ENCODE measurements at places on chromosomes 12 and 14.
A peak's percentile ranks its signal among the peaks of the same experiment; 100 is the strongest.

DNA sequence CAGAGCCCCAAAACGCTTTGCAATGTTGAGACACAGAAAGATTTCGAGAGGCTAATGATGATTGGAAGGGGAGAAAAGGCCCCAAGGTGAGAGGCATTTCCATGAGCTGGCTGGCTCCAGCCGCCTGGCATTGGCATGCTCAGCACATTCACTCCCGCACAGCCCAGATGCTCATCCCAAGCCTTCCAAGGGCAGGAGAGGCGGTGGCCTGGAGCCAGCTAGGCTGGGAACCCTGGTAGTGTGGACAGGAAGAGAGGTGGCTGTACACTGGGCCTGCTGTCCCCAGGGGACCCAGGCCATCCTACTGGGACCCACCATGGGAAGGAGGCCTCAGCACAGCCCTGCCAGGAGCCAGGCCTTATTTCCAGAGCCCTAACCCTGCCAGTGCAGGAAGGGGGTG is 72.2 kb downstream of the SPTB start:
- DNase-seq = no peak

- peak; percentile 72 for DNase-seq
These were observed 22.3 kb downstream of the ATG14 start for GRCh38 chr14:55389330-55389729.

DNA sequence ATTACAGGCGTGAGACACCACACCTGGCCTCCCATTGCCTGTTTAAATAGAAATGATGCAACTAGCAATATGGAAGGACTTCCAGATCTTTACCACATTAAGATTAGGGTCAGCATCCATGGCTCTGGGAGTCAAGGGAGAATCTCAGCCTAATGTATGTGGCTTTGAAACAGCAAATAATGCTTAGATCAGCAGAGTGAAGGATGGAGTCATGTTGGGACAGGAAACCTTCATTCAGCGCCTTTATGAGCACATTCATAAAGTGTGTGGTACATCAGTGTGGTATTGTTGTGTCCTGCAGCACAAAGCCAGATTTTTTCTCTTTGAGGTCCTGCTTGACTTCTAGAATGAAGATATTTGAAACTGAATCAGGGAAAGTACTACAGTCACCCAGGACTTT is 15.3 kb upstream of the SPSB2 start:
- no peak for DNase-seq

GRCh38 chr12:50926415-50926814 is 25.9 kb upstream of the HIGD1C start:
- DNase-seq = no peak

DNA sequence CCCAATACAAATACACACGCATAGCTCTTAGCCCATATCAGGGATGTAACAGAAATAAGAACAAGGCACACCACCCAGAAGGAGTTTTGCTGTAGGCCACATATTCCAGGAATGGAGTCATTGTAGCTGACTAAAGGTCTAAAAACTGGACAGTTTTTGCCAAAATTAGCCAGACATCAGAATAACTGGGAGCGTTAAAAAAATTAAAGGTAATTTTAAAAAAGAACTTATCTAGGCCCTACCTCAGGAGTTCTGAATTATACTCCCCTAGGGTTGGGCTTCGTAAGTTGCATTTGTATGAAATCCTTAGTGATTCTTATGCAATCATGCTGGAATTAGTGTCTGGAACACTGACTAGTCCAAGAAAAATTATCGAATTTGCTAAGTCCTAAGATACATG is 987.7 kb downstream of the GALC start:
- DNase-seq = no peak

DNA sequence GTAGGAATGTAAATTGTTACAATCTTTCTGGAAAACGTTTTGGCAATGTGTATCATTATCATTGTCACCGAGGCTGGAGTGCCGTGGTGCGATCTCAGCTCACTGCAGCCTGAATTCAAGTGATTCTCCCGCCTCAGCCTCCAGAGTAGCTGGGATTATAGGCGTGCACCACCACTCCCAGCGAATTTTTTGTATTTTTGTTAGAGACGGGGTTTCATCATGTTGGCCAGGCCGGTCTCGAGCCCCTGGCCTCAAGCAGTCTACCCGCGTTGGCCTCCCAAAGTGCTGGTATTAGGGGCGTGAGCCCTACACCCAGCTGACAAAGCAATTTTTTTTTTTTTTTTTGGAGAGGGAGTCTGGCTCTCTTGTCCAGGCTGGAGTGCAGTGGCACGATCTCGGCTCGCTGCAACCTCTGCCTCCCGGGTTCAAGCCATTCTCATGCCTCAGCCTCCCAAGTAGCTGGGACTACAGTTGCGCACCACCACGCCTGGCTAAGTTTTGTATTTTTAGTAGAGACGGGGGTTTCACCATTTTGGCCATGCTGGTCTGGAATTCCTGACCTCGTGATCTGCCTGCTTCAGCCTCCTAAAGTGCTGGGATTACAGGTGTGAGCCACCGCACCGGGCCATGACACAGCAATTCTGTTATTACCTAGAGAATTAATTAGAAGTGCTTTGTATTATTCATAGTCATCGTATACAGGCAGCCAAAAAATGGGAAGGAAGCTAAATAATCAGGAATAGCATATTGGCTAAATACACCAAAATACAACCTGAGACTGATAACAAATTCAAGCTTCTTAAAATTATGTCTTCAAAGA is 1.2 kb downstream of the ACTR6 start:
- DNase-seq = no peak

DNA sequence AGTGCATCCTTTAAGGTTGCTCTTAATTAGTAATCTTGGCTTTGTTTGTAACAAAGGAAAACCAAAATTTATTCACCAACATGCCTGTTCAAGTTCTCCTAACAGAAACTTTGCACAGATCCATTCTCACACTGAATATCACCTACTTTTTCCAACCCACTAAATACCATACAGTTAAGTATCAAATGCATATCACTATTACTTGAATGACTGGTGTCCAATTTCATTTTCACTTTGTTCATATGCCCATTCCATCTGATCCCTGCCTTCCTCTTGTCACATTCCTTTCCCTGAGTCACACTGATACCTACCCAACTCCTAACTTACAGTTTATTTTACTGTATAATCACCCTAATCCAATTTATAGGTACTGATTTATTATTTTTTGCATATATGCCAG is 286.4 kb downstream of the NELL2 start:
- no peak for DNase-seq

- no peak for DNase-seq
These were observed 1.5 kb downstream of the RFLNA start for GRCh38 chr12:124296295-124296915.

GRCh38 chr12:122082621-122083356 is 4.2 kb downstream of the MLXIP start:
- no peak for DNase-seq

DNA sequence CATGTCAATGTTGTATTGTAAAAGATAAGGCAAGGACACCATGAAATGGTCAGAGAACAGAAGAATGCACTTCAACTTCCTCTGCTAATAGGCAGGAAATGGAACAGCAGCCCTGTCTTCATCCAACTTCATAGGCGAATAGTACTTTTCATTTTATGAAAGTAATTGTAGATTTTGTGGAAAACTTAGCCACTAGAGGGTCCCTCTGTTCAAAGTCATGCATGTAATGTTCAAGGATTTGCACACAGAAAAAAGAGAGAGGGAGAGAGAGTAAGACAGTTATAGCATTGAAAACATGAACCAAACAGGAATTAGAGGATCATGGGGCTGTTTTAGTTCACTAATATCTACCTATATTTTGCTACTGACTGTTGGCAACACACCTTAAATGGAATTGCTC is 172.2 kb downstream of the FLRT2 start:
- DNase-seq = no peak

- no peak for DNase-seq
These were observed 454.9 kb downstream of the LRIG3 start for GRCh38 chr12:58465418-58465817.

GRCh38 chr12:130286041-130286440 is 51.6 kb upstream of the PIWIL1 start:
- DNase-seq = no peak

DNA sequence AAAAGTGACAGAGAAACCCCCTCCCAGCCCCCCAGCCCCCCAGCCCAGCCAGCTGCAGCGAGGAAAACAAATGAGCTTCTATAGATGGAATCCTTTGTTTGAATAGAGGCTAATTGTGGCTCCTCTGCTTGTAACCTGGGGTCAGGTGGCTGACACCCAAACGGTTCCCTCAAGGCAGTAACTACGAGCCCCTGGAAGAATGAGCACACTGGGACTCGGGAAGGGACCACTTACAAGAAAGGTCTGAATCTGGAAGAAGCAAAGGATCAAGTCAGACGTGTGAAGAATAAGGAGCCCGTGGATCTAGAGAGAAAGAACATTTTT is 108.7 kb upstream of the FUT8 start:
- DNase-seq = no peak

GRCh38 chr14:94690896-94691659 is 78.8 kb downstream of the GSC start:
- DNase-seq = no peak

GRCh38 chr12:61367281-61367785 is 892.9 kb upstream of the USP15 start:
- no peak for DNase-seq

GRCh38 chr14:52741865-52742264 is 11.9 kb downstream of the STYX start:
- no peak for DNase-seq

GRCh38 chr14:50082784-50083466 is 33.4 kb downstream of the VCPKMT start:
- peak; percentile 50 for DNase-seq

GRCh38 chr14:39434401-39434800 is 2.2 kb upstream of the FBXO33 start:
- no peak for DNase-seq

- peak; percentile 66 for DNase-seq
These were observed 44.2 kb upstream of the FOS start for GRCh38 chr14:75234173-75235115.
